Cerebellum (tissue), 4 donors: ENCODE measurements at places on chromosomes 12 and 14. TPM values are rescaled to one million over a fixed set of nuclear protein-coding genes. Genes with fewer than 3 reads are reported as not detected.

- DNase-seq = no peak
These were observed 71.0 kb downstream of the LIN52 start for GRCh38 chr14:74155749-74156148.

- DNase-seq = no peak
These were observed 286.5 kb upstream of the TMPO start for GRCh38 chr12:98228683-98229539.

DNA sequence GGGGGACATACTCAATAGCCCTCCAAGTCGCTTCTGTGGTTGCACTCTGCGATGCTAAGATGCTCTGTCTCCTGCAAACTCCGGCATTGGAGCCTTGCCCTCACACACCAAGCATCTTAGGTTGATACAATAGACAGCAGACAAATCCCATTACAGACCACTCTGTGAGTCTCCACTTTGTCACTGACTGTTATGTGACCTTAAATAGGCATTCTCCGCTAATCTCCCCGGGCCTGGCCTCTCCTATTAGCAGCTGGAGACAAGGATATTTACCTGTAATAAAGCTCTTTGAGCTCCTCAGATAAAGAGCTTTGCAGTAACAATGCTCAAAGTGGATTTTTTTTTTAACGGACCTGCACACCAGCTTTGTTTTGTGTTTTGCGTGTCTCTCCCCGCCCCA, 479.7 kb upstream of the TBX3 start:
- no peak for DNase-seq

DNA sequence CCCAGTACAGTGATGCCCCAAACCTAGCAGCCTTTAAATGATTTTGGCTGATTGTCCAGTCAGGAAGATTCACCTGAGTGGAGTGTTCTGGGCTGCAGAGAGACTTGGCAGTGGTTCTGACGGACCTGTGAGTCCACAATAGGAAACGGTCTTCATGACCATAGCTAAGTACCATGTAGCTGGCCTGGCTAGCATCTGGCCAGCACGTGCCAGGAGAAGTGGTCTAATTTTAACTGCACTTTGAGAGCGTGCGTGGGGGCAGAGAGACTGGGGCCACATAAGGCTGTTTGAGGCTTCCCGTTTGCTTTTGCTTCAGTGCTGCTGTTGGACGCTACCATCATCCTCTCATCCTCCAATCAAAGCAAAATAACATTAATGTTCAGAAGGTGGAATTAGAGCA, 54.7 kb downstream of the PPM1A start:
- no peak for DNase-seq

DNA sequence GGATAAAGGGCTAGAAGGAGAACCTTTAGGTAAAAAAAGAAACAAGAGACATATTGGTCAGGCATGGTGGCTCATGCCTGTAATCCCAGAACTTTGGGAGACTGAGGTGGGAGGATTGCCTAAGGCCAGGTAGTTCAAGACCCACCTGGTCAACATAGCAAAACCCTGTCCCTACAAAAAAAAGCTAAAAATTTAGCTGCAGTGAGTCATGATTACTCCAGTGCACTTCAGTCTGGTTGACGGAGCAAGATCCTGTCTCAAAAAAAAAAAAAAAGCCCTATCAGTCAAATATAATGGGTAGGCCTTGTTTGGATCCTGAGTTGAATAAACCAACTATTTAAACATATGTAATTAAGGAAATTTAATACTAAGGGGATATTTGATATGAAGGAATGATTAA, 54.2 kb downstream of the PPP1R36 start:
- no peak for DNase-seq

- DNase-seq = no peak
These were observed 105.3 kb downstream of the SLC6A15 start for GRCh38 chr12:84807249-84807648.

- no peak for DNase-seq
These were observed 83.2 kb downstream of the SPPL3 start for GRCh38 chr12:120820884-120821510.

- DNase-seq = peak; percentile 93
These were observed at the start of gene TM9SF1 for GRCh38 chr14:24195186-24196070. TSS of gene TM9SF1 (minus strand) at chr14:24195441. CDS start at chr14:24195019, 422 bp downstream.

DNA sequence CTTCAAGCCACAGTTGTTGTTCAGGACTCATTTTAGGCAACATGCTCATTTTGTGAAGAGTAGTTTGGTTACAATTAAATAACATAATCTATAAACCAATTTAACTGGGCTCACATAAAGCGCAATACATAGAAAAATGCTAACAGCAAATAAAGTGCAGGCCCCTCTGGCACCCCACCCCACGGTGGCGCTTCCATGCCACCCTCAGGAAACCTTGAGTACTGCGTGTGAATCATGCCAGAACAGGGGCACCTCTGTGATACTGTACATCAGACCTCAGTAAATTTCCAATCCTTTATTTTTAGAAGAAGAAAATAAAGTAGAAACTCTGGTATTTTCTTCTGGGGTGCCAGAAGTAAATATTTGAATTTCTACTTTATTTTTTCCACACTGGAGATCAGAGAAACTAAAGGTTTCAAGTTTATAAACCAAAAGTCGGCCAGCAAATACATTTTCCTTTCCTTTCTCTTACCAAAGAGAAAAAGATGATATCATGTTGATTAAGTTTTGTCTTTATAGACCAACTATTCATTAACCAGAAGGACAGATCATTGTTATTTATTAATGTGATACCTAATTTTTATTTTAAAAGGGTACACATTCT, 316.8 kb downstream of the PAWR start:
- no peak for DNase-seq

C3AR1 gene
- 1.8 TPM for total RNA-seq

P2RX7 gene
- 2.3 TPM for total RNA-seq
